ENCODE measurements at places on chromosomes 2 and 18. TPM values are rescaled to one million over a fixed set of nuclear protein-coding genes. Genes with fewer than 3 reads are reported as not detected.

The SIX3 gene
- not detected for total RNA-seq

The REG1B gene
- total RNA-seq = not detected

The GRB14 gene
- not detected for total RNA-seq

The KCNIP3 gene
- total RNA-seq = not detected

DNA sequence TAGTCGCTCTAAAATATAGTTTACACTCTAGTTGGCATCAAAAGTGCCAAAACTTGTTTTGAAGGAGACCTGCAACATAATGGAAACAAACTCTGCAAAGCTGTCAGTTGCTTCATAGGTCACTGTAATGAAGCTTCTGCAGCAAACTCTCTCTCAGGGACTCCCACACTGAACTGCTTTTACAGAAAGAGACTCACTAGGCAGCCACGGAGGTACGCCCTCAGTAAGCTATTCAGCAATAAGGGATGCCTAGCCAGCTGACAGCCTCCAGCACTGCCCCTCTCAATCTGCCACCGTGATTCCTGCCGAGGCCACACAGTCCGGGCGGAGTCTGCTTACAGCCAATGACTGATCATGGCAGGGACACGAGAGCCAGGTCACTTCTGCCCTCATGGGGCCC is 51.1 kb downstream of the COLEC12 start:
- no peak overlapping the region for H3K4me3 ChIP-seq
- no peaks in the 10 kb centered on the region for H3K36me3 ChIP-seq
- H3K4me1 ChIP-seq = no peaks in the 10 kb centered on the region
- no peak overlapping the region for H3K27ac ChIP-seq
- DNase-seq = no peak

- no peak overlapping the region for H3K27ac ChIP-seq
- no peak for DNase-seq
- no peaks in the 10 kb centered on the region for H3K27me3 ChIP-seq
- H3K4me1 ChIP-seq = peaks cover 1% of the 10 kb centered on the region
- H3K36me3 ChIP-seq = peaks cover 77% of the 10 kb centered on the region
- H3K4me3 ChIP-seq = no peak overlapping the region
These were observed 222.9 kb downstream of the HDAC4 start for GRCh38 chr2:239177908-239178307.

DNA sequence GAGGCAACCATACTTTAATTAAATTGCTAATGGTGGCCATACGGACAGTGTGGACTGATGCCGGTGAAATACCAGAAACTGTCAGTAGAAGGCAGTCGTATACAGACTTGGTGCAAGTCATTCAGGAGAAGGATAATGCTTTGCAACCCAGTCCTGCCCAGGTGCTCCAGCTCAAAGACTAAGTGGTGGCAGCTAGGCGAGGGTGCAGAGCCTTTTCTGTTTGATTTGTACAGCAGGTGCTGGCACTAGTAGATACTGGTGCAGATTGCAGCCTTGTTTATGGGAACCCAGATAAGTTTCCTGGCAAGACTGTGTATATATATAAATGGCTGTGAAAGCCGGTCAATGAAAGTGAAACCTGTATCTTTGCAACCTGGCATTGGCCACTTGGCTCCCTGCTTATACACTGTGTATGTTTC is 208.3 kb upstream of the SYT4 start:
- no peaks in the 10 kb centered on the region for H3K4me1 ChIP-seq
- H3K27ac ChIP-seq = no peak overlapping the region
- no peak for DNase-seq

Data from activated CD4-positive, alpha-beta T cell treated with anti-CD3 and anti-CD28 coated beads, Interleukin-2, amount 10 ng/mL, durations not matched to agents 7 days and 5 days (primary cell).